ENCODE measurements at places on chromosomes 7 and 10.

- DNase-seq: no peak
Measured at GRCh38 chr7:45698303-45699014, 124.3 kb downstream of the ADCY1 start.

- no peak for DNase-seq
Measured at GRCh38 chr10:102523250-102524029, 19.7 kb downstream of the SUFU start.

DNA sequence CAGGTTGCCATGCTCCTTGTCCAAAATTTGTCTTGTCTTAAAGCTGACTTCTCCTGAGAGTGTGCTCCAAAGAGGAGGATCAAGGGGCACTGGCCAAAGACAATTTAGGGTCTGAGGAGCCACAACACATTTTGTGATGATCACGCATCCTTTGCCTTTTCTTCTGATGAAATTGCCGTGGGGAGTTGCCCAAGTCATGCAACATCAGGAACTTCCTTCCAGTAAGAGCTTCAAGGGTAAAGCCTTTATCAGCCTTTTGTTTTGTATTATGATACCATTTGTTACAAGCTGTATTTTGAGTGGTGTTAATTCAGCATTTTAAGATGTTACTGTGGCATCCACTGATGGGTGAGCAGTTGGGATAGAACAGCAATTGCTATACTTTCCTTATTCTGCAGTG, 131.2 kb upstream of the MKI67 start:
- DNase-seq: no peak

DNA sequence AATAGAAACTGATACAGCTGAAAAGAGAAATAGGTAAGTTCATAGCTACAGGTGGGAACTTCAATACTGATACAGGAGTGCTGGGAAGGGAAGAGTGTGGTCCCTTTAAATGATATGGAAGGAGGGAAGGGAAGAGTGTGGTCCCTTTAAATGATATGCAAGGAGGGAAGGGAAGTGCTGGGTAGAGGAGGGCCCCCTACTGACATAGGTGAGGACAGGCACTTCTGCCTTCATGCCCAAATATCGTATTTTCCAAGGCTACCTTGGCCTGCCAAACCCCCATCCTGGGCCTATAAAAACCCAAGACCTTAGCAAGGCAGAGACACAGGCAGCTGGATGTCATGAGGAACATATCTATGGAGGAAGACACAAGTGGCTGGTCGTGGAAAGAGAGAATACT, 92.3 kb downstream of the MAGI2 start:
- no peak for DNase-seq

- no peak for DNase-seq
Measured at GRCh38 chr7:636396-636795, 90.1 kb upstream of the DNAAF5 start.

DNA sequence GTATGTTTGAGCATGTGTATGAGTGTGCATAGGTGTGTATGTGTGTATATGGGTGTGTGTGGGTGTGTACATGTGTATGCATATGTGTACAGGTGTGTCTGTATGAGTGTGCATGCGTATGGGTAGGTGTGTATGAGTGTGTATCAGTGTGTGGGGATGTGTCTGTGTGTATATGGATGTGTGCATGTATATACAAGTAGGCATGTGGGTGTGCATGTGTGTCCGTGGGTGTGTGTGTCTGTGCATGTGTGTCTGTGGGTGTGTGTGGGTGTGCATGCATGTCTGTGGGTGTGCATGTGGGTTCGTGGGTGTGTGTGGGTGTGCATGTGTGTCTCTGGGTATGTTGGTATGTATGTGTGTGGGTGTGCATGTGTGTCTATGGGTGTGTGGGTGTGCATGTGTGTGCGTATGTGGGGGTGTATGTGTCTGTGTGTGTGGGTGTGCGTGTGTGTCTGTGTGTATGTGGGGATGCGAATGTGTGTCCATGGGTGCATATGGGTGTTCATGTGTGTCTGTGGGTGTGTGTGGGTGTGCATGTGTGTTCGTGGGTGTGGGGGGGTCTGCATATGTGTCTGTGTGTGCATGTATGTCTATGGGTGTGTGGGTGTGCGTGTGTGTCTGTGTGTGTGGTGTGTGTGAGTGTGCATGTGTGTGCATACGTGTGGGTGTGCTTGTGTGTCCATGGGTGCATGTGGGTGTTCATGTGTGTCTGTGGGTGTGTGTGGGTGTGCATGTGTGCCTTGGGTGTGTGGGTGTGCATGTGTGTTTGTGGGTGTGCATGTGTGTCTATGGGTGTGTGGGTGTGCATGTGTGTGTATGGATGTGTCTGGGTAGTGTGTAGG, 20.6 kb downstream of the EMX2 start:
- DNase-seq: no peak

GRCh38 chr10:5550250-5550545, 25.4 kb downstream of the CALML3 start:
- no peak for DNase-seq

GRCh38 chr10:13848520-13849445, 262.0 kb downstream of the PRPF18 start:
- DNase-seq: no peak

DNA sequence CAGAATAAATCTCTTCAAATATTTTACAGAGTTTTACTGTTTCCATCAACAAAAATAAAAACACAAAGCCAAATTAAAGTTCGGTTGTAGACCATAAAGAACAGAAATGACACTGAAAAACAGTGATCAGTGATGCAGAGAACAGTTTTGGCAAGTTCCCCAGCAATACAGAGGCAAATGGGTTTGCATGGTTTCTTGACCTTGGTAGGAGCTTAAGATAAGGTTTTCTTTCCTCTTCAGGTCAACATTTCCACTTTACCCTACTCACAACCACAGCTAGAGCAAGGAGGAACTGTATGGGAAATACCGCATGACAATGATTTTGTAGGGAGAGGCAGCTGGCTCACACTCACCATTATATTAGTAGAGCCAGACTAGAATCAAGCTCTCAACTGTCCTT, 199.5 kb downstream of the SH2D4B start:
- DNase-seq: no peak

- no peak for DNase-seq
Measured at GRCh38 chr10:70557086-70557845, 45.3 kb downstream of the PRF1 start.
